ENCODE measurements at places on chromosomes 2 and 18.

- no peak for DNase-seq
Observed at GRCh38 chr18:2794159-2794558, 52.6 kb upstream of the EMILIN2 start.

DNA sequence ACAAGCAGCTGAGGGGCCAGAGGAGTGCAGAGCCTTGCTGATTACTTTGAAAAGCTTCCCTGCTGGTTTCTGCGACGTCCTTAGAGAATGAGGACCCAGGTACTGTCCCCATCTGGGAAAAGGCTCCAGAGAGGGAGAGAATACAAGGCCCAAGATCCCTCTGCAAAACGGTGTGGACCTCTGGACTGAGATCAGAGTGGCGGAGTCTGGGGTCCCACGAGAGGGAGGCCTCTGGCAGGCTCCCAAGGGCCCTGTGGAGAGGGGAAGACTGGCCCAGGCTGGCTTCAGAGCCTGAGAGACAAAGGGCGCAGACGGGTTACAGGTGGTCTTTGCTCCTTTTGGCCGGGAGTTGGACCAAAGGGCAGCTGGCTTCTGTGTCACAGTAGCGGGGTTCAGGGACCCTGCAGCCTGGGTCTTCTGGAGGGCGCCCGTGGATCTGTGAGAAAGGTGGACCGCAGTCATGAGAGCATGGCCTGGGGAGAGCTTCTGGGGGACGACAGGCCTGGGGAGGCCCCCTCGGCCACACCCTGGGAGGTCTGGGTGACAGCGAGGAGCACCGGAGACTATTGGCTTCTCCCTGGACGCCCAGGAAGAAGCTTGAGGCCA is 805 bp downstream of the SNORC start:
- DNase-seq: no peak

GRCh38 chr2:231359948-231360347 is 35.6 kb upstream of the B3GNT7 start:
- DNase-seq: no peak

DNA sequence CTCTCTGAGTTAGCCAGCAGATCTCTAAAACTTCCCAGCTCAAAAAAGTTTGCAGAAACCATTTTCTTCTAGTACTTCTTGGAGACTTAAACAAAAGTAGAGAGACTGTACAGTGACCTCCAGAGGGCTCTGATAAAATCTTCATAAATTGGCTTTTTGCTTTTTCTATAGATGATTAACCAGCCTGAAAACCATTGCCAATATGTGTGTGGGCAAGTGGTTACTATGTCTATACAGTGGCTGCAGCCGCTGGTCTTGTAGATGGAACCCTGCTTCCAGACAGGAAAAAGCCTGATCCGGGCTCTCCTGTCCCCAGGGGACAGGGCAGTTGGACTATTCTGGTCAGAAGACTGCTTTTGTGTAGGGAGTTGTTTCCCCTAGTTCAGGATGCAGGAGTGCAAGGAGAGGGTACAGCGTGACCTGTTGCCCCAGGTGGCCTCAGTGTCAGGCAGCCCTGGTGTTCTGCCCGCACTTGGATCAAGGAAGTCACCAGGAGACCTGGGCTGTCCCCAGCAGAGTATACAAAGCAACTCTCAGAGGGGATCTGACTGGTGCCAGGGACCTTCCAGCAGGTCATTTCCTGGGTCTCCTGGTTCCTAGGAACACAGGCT is 7.3 kb upstream of the PTPRM start:
- DNase-seq: no peak

GRCh38 chr2:76642129-76642528 is 880.0 kb downstream of the LRRTM4 start:
- DNase-seq: no peak

DNA sequence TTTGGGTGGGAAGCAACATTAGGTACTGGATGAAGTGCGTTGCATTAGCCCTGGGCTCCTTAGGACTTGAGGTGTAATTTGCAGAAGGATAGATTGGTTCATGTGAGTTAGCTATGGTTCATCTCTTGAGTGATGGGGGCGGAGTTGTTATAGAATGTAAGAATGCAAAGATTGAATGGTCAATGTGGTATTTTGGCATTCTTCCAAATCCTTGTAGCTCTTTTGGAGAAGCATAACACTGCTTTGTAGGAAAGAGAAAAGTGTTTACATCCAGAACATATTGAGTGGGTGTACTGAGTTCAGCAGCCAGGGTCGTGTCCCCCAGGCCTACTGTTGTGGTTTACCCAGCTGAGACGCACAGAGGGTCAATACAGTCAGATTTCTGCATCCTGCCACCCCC is 173.5 kb downstream of the FMNL2 start:
- DNase-seq: no peak

- no peak for DNase-seq
Observed at GRCh38 chr2:84969511-84970209, 1.3 kb upstream of the KCMF1 start.
